Stimulated activated CD4-positive, alpha-beta T cell treated with anti-CD3 and anti-CD28 coated beads, Interleukin-1b, Interleukin-23, amount 100 ng/mL, for 1 hour (primary cell): ENCODE measurements at places on chromosomes 3 and 15.

GRCh38 chr3:72887705-72888545 is at the start of gene GXYLT2:
Gene GXYLT2 (plus strand): TSS chr3:72888046. CDS start chr3:72888234, 188 bp downstream.
- no peak for DNase-seq

- no peak for DNase-seq
These were observed 75.0 kb downstream of the MAGEF1 start for GRCh38 chr3:184636741-184637316.

GRCh38 chr15:61908241-61908640 is 152.0 kb downstream of the VPS13C start:
- no peak for DNase-seq

- no peak for DNase-seq
These were observed 12.1 kb upstream of the DNAJC13 start for GRCh38 chr3:132405188-132405587.

DNA sequence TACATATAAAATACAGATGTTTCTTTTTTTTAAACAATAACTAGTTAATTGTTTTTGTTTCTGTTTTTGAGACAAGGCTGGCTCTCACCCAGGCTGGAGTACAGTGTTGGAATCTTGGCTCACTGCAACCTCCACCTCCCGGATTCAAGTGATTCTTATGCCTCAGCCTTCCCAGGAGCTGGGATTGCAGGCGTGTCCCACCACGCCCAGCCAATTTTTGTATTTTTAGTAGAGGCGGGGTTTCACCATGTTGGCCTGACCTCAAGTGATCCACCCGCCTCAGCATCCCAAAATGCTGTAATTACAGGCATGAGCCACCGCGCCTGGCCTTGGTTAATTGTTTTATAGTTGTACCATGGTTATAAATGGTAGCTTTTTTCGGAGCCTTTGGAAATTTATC is 72.3 kb downstream of the PIAS1 start:
- DNase-seq: no peak

GRCh38 chr3:122298239-122298638 is 26.8 kb upstream of the CSTA start:
- DNase-seq: no peak

DNA sequence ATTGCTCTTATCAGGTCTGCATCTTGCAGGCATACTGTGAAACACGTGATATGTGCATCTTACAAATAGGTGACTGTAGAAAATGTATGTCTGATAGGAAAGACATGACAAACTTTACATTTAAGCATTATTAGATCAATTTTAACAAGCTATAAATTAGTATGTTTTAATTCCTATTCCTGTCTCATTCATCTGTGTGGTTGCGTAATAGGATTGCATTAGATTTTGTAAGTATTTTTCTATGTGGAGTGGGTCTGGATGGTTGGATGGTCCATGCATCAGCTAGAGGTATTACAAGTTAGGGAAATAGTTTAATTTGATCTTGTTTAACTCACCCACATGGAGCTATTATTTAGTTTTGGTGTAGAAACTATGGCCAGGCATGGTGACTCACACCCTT is 18.8 kb downstream of the ASTE1 start:
- DNase-seq: no peak

DNA sequence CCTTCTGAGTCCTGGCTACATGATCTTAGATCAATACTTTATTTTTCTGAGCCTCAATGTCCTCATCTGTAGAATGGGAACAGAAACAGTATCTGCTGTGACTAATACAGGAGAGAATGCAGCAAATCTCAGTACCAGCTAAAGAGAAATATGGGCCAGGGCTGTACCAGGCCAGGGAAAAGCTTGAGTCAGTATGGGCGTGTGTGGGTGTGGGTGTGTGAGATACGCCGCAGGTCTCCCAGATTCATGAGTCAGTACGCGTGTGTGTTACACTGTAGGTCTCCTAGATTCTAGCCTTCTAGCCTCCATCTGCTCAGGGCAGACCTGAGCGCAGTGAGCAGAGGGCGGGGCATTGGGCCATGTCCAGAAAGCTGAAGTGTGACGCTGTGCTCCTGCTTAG is 15.2 kb downstream of the GNAI2 start:
- no peak for DNase-seq

GRCh38 chr15:91865950-91866349 is 12.4 kb downstream of the SLCO3A1 start:
- DNase-seq: no peak

GRCh38 chr3:100523050-100523760 is 30.8 kb downstream of the TMEM45A start:
- DNase-seq: no peak

- DNase-seq: no peak
These were observed 773 bp downstream of the LINGO1 start for GRCh38 chr15:77631745-77632533.

DNA sequence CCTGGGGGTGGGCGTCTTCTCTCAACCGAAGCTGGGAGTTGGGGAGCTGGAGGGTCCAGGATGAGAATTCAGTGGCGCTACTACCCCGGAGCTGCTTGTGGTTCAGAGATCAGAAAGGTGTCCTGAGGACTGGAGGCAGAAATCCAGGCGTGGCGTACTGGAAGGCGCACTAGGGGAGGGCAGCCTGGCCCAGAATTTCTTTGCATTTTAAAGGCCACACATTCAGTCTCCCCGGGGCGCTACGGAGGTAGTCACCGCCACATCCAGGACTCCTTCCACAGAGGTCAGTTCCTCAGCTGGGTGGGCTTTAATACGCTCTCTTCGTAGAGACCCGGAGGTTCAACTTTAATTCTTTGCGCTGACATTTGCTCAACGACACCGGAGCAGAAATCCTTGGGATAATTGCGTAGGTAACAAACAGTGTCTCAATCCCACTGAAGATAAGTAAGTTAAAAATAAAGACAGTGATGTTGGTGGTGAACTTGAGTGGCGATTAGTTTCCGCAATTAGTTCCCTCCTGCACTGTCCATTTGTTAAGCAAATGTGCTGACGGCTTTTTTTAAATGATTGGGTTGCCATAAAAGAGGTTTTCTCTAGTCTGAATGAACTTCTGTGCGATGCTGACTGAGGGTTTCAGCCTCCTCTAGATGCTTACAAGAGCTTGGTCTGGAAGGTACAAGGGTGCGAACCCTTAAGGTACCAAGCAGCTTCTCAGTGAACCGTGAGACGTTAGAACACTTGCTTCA is 535 bp downstream of the MCTP2 start:
- DNase-seq: no peak

- DNase-seq: no peak
These were observed 4.2 kb downstream of the HHATL start for GRCh38 chr3:42698216-42698910.

GRCh38 chr3:41683666-41684350 is 278.1 kb downstream of the ULK4 start:
- no peak for DNase-seq
